ENCODE measurements at places on chromosomes 1 and 21.

- DNase-seq: no peak
Observed at GRCh38 chr1:94258873-94259331, 21.5 kb upstream of the ARHGAP29 start.

GRCh38 chr21:44658913-44659595 lies 1.3 kb downstream of the KRTAP12-3 start:
- no peak for DNase-seq

GRCh38 chr1:47708019-47708535 lies 270.2 kb downstream of the FOXD2 start:
- no peak for DNase-seq

GRCh38 chr1:171911506-171911905 lies 70.2 kb downstream of the DNM3 start:
- DNase-seq: no peak

DNA sequence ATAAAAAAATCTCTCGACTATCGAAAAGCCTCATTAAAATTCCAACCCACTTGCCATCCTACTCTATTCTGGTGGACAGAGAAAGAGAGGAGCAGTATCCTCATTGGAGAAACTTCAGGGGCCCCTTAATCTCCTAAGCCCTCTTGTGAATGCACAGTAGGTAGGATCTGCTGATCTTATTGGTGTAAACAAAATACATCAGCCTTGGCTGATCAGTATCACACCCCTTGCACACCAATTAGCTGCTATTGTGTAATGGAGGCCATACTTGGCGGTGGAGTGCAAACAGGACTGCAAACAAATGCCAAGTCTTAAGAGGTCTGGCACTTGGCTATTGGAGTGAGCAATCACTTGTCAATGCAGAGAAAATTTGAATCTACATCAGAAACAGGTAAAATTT lies 15.7 kb downstream of the VCAM1 start:
- no peak for DNase-seq

DNA sequence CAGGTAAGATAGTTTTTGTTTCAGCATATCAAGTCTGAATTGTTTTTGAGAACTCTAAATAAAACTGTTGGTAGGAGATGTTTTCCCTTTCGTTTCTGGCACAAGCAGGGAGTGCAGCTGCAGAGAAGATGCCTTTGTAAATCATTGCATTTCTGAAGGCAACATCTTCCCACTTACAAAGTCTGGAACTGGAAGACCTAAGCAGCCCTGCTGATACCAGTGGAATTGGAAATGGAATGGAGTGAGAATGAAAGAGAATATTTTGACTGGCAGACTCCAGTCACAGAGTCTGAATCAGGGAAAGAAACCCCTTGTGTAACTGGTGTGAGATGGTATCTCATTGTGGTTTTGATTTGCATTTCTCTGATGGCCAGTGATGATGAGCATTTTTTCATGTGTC lies 815.6 kb downstream of the LTN1 start:
- DNase-seq: no peak

DNA sequence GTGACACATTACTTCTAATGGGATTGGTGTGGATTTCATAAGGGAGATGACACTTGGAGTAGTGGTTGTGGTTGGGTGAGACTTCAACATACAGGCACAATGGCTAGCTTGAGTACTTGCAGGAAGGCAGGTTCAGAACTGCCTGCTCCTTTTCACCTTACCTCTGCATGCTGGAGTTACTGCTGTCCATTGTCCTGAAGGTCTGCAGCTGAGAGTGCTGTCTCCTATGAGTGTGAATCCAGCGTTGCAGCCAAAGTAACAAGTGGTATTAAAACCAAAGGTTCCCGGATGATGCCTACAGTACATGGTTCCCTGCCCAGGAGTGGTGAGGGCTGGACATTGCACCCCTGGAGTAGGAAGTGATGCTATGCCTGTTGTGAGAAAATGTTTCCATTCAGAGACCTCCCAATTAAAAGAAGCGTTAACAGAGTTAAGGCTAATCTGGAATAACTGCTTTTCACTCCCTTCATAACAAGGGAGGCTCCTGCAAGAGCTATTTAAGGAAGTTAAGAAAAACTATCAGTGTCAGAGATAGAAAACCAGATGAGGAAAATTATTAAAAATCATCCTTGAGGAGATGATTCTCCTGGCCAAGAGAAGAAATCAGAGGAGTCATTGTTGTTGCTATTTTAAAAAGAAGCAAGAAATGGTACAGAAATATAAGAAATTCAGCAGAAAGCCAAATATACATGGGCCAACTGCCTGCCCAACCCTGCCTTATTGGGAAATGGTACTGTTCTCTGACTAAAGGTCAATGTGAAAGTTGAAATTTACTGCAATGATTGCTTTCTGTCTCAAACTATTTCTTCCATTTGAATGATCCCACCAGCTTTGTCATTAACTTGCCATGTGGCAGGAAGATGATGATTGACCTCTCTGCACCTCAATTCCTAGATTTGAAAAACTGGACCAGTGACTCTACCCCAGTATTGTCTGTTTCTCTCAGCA lies 9.8 kb upstream of the F5 start:
- DNase-seq: no peak

- DNase-seq: no peak
Observed at GRCh38 chr1:52558941-52559340, 6.0 kb upstream of the TUT4 start.

DNA sequence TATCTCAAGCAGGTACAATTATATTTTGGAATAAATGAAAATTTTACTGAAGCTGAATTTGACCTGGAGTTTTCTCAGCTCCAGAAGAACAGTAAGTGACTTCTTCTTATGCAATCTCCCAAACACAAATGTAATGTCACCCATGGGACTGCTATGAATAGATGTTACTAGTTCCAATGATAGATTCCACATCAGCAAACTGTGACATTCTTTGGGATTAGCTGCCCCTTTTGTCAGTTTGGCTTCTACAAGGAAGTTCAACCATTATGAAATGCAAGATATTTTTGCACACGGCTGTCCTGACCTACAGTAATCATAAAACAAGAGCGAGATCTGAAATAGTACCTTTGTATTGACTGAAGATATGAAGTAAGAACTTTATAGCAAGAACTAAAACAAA lies 27.8 kb upstream of the TSNAX start:
- no peak for DNase-seq

- no peak for DNase-seq
Observed at GRCh38 chr1:223827193-223827663, 18.5 kb downstream of the TP53BP2 start.

GRCh38 chr1:72284348-72285073 lies 2.2 kb upstream of the NEGR1 start:
- no peak for DNase-seq

GRCh38 chr1:31605908-31606427 lies 11.5 kb upstream of the HCRTR1 start:
- DNase-seq: no peak
